ENCODE measurements at places on chromosomes 2 and 18. TPM values are rescaled to one million over a fixed set of nuclear protein-coding genes. Genes with fewer than 3 reads are reported as not detected.

Gene AQP12B
- total RNA-seq: not detected

Gene MTLN
- total RNA-seq: 37.1 TPM

Gene POTEJ
- 0.26 TPM for total RNA-seq

Gene CAPN13
- total RNA-seq: not detected

Gene PSMA8
- not detected for total RNA-seq

Gene GCG
- total RNA-seq: not detected

Gene EVA1A
- total RNA-seq: 25.4 TPM

Gene UGT1A3
- total RNA-seq: not detected

Gene GPR35
- 0.17 TPM for total RNA-seq

Gene ASAP2
- 30.5 TPM for total RNA-seq

Gene GRB14
- 0.34 TPM for total RNA-seq

Gene C2orf15
- 0.11 TPM for total RNA-seq

Gene C2orf80
- total RNA-seq: not detected

Gene COX5B
- 409 TPM for total RNA-seq

All from dermis lymphatic vessel endothelial cell (primary cell).